ENCODE measurements at places on chromosomes 5 and 9.

- no peak for DNase-seq
Measured at GRCh38 chr5:60497706-60498500, 202.1 kb downstream of the DEPDC1B start.

GRCh38 chr5:15510092-15510491 lies 10.1 kb downstream of the FBXL7 start:
- no peak for DNase-seq

GRCh38 chr9:127844821-127845359 lies 9.6 kb downstream of the ENG start:
- DNase-seq: no peak

- no peak for DNase-seq
Measured at GRCh38 chr5:164000819-164001218, 495.4 kb downstream of the MAT2B start.

DNA sequence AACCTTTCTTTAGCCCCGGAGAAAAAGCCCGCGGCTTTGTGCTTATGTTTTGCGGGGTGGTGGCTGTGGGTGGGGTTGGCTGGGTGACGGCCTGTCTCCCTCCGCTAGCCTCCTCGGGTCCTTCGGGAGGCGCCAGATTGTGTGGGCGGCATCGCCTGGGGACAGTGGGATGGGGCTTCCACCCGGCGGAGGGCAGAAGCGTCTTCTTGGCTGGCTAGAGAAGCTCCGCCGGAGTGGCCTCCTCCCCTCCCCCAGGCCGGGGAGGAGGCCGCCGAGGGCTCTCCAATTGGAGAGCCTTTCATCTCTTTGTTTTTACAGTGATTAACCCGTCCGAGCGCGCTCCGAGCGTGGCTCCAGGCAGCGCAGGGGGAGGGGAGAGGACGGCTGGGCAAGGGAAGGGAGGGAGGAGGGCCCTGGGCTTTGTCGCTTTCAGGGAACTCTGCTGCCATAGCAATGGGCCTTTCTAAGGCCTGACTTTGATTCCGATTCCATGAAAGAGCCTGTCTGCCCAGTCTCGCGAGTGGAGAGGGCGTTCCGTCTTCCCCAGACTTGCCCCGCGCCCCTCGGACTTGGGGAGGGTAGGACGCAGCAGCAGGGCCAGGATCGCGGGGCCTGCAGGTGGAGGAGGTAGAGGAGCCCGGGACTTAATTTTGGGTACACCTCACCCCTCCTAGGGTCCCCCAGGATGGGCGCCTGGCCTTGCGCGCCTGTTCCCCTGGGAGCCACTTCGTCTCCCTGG lies 36.7 kb upstream of the TIFAB start:
- no peak for DNase-seq

DNA sequence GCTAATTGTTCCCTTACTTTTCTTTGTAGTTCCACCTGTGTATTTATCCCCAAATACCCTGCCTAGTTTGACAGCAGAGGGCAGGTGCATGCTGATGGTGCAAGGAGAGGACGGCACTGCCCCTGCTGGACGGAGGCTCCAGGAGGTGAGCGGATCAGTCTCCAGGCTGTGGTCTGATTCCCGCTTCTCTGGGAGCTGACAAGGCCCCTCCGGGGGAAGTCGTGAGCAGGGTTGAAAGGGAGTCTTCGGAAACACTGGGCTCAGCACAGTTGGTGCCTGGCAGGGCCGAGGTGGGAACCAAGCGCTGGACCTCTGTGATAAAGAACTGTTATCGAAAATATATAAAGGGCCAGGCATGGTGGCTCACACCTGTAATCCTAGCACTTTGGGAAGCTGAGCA lies 52.9 kb downstream of the RASGEF1C start:
- no peak for DNase-seq

DNA sequence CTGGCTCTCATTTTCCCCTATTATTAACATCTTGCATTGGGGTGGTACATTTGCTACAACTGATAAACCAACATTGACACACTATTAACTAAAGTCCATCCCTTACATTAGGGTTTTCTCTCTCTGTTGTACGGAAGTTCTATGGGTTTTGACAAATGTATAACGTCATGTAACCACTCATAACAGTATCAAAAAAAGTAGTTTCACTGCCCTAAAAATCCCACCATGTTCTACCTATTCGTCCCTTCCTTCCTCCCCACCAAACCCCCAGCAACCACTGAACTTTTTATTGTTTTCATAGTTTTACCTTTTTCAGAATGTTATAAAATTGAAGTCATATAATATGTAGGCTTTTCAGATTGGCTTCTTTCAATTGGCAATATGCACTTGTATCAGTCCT lies 40.1 kb downstream of the MLLT3 start:
- no peak for DNase-seq

DNA sequence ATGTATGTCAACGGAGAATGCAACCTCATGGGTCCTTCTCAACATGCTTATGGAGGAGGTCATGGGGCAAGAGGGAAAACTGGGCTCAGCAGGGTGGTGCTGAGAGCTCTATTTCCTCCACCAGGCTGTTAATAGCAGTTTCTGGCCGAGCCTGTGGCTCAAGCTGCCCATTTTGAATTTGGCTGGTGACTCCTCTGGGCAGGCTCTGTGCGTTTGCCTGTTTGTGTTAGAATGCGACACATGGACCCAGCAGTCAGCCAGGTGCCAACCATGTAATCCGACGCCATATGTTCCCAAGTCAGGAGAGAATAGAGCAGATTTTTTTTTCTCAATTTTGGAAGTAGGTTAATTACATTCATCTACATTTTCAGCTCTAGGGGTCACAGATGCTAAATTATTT lies 387.7 kb upstream of the CLINT1 start:
- no peak for DNase-seq

GRCh38 chr9:100292414-100292813 lies 60.3 kb downstream of the TEX10 start:
- no peak for DNase-seq

- no peak for DNase-seq
Measured at GRCh38 chr9:123162791-123163345, 105.5 kb downstream of the STRBP start.

DNA sequence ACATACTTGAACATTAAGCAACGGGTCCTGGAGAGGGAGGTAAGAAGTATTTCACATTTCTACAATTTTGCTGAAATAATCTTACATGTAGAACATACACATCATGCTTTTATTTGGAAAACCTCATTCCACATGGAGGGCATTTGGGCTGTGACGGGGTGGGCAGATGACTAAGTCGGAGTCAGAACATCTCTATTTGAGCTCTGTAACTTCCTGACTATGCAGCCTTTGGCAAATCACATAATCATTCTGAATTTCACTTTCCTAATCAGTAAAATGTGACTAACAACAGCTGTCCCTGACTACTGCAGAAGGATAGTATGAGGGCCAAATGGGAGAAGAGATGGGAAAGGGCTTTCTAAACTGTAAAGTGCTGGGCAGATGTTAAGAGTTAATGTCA lies 17.1 kb upstream of the IL6ST start:
- no peak for DNase-seq

DNA sequence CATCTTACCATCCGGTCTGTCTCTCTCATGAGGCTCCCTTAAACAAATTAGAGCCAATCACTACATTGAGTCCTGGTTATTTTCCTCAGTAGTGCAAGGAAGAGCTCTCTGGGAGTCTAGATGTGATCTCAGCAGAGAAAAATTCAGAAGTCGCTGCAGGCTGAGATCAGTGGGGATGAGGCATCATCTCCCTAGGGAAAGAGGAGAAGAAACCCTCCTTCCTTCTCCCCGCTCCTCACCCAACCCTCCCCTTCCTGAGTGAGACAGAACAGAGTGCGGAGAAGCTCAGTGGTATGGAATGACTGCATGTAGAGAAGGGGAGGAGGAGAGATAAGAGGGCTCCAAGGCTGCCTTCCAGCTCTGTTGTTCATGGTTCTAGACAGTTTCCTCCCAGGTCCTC lies 80.5 kb downstream of the PAPPA start:
- no peak for DNase-seq
